AG10803 (cell line): ENCODE measurements at places on chromosomes 4 and X.

DNA sequence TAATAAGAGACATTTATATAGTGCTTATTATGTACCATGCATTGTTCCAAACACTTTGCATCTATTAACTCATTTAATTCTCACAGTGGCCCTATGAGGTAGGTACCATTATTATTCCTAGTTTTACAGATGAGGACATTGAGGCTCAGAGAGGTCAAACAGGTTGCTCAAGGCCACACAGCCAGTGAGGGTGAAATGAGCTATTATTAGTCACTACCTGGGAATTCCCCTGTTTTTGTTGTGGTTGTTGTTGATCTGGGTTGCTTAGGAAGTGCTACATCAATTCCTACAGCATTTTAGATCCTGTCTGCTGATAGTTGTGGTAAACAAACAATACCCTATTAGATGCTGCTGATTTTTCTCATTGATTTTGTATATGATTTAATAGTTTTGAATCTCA lies 41.2 kb downstream of the APLN start:
- DNase-seq, result no peak

GRCh38 chrX:53318766-53319353 lies 37.5 kb upstream of the IQSEC2 start:
- DNase-seq, result no peak

GRCh38 chr4:122826553-122827257 lies at the start of gene FGF2:
FGF2 (plus strand) TSS chr4:122826831; CDS start chr4:122827175, 344 bp downstream.
- DNase-seq, result peak; percentile 85

- no peak for DNase-seq
Observed at GRCh38 chrX:24034485-24034884, 7.5 kb upstream of the KLHL15 start.

GRCh38 chr4:66330125-66330524 lies 659.8 kb upstream of the EPHA5 start:
- no peak for DNase-seq

DNA sequence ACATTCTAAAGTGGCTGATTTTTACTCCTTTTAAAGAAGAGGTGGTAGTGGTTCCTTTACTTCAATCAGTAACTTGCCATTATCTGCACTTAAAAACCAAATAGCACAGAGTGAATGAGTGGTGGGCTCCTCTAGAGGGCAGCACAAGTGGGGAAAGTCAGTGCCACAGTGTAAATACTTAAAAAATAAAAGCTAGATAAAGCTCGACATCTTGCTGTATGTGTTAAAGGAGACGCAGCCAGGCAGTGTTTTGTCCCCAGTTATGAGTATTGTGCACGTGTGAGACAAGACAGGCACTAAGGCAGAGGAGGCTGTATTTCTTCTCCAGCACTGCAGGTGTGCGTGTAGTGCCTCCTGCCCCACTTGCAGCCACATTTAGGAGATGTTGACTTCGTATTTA lies 24.6 kb downstream of the NAP1L5 start:
- DNase-seq, result peak; percentile 31

- DNase-seq, result peak; percentile 12
Observed at GRCh38 chr4:81472281-81473182, 825 bp upstream of the RASGEF1B start.

DNA sequence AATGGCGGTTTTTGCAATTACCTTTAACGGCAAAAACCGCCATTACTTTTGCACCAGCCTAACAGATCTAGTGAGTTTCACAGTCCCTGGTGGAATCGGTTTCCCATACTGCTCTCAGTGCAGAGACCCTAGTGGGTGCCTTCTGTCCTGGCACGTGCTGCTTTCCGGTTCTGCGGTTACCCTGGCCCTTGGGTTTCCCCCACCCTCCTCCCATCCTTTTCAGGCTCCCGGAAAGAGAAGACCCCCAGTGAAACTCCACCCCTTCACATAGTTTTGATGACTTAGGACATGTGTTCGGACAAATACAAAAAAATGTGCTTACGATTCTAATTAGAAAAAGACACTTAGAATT lies 36.9 kb downstream of the NLGN3 start:
- DNase-seq, result no peak

- DNase-seq, result no peak
Observed at GRCh38 chrX:151702741-151703340, 7.6 kb downstream of the PRRG3 start.

- peak; percentile 30 for DNase-seq
Observed at GRCh38 chr4:118586357-118586790, 98.8 kb upstream of the METTL14 start.

DNA sequence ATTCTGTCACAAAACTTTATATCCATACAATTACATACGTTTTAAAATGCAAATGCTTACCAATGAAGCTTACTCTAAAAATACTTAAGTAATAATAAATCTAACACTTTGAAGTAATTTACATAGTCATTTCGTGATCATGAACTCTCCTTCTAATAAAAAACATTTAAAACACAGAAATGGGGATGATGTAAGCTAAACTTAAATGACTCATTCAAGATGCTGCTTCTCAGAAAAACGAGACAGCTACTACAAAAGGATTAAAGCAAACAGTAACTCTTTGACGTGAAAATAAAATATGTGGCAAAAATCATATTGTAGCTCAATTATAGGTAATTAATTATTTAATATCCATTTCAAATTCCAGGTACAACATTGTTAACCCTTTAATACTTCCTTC lies 148.7 kb downstream of the FGF16 start:
- peak; percentile 9 for DNase-seq

DNA sequence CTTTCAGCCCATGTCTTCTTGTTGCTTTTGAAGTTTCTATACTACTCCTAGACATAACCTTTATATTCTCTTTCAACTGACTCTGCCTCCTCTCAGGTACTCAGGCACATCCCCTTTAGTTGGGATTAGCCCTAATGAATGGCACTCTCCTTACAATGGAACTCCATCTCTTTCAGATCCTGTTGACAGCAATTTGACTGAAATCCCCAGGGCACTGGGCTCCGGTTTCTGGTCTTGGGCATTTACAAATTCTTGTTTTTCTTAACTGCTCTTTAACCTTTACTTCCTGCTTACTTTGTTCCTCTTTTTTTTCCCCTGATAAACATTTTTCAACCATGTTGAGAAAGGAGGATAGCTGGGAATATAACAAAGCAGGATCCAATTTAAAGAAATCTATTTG lies 68.9 kb downstream of the ENOX2 start:
- DNase-seq, result no peak
